Urinary bladder (tissue), 4 donors: ENCODE measurements at places on chromosomes 5 and 9. TPM values are rescaled to one million over a fixed set of nuclear protein-coding genes. Genes with fewer than 3 reads are reported as not detected.

C5orf52 gene
- not detected for total RNA-seq

DNA sequence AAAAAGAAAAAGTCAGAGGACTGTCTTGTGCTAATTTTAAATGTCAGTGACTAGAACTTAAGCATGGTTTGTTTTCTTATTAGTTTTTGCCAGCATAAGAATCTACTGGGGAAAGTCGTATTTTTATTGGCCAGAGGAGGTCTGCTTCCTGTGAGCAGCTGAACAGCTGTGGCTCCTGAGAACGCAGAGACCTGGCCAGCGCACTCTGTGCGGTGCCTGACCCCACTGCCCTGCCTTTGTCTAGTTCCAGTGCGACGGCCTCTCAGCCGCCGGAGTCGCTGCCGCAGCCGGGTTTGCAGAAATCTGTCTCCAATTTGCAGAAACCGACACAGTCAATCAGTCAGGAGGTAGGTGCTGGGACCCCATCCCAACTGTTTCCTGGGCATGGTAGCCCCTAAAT is 42.5 kb downstream of the PRRC2B start:
- no peak for DNase-seq

- peak; percentile 68 for DNase-seq
Measured at GRCh38 chr5:56950626-56951125, 1.2 kb downstream of the MIER3 start.

GRCh38 chr5:113092683-113093082 is 116.1 kb downstream of the DCP2 start:
- DNase-seq = no peak

- DNase-seq = no peak
Measured at GRCh38 chr5:54146390-54146789, 164.0 kb downstream of the ARL15 start.

DNA sequence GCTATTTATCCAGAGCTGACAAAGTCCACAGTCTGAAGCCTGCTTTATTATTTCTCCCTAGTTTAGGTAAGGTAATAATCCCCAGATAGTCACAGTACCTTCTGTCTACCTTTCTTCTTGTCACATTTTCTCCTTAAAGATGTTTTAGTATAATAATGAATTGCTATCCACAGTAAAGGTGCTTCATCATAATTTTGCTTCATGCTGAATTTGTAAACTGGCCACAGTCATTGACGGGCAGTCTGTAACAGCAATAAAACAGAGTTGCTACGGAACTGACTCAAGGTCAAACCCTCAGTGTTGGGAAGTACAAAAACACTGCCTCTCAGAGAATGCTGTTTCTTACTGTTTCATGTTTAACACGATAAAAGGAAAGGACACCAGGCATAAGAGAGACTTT is 195.7 kb downstream of the ZNF608 start:
- DNase-seq = no peak

SNAPC4 gene
- 4.4 TPM for total RNA-seq

DNA sequence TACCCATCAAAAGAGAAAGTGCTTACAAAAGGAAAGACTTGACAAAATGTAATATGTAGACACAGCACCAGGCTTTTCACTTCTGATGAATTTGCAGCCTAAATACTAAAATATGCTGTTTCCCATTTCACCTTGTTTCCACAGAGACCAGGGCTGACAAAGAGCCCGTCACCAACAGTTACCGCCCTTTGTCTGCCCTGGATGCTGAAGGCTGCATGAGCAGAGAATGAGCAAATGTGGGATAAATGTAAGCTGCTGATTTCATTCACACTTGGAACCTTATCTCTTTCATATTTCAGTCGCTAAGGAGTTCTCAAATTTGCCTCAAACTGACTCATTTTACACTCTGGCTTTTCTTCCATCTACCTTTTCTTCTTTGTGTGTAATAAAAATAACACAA is 213.9 kb downstream of the TMEM167A start:
- DNase-seq = no peak

PTCD2 gene
- total RNA-seq = 9.4 TPM

DNA sequence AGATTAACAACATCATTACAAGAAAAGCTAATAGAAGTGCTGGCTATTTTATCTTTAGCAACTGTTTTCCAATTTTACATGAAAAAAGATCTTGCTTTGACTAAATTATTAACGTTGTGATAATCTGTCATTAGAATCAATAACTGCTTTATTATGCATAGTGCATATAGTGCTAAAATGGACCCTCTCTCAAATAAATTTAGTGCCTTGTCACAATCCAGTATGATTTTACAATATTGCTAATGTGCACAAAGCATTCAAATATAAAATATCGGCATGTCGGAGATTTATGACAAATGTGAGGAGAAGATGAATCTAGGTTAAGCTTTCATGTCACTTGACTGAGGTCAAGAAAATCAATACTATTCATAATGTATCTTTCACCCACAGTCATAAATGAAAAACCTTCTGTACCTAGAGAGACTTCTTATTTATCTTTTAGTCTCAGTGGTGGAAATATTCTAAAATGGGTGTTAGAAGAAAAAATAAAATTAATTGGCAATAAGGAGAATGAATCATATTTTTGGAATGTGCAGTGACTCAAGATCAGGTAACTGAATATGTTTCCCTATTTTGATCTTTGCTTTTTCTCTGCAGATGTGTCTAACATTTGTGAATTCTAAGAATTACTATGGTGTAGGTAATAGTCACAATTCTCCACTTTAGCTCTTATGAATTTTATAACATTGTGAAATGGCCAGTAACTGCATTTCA is 672.9 kb upstream of the GRAMD2B start:
- DNase-seq = no peak
